ENCODE measurements at places on chromosomes 2 and 18.
A peak's percentile ranks its signal among the peaks of the same experiment; 100 is the strongest.

DNA sequence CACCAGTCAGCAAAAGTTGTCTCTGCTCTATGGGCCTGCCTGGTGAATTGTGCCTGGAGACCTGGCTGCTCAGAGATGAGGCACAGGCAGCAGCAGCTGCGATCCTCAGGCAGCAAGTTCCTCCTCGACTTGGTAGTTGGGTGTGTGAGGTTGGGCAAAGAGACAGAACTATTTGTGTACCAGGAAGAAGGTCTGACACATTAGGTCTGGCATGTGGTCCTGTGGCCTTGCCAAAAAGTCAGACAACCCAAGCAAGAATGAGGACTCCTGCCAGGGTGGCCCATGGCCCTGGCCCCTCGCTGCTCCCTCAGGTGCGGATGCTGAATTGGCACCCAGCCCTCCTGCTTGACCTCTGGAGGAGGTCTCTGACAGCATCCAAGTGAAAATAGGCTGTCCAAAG is 192.7 kb downstream of the DYSF start:
- DNase-seq: peak; percentile 13

DNA sequence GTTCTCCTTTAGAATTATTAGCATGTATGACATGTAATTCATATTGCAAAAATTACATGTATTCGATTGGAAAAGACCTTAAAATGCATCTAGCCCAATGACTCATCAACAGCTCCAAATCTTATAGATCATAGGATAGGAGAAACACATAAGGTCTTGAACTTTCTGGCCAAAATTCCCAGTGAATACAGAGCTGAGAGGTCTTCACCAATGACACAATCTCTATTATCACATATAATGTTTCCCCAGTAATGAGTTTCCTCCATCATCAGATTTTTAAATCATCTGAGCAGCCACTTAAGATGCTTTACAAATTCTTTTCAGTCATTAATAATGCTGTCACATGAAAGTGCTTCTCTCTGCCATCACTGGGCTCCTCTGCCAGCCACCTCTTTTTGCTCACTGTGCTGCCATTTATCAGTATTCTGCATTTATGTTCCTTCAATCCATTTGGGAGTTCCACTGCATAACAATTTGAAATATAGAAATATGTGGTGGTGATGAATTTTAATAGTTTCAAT is 804.9 kb downstream of the SUCLG1 start:
- no peak for DNase-seq

- no peak for DNase-seq
Measured at GRCh38 chr2:241739651-241740050, 5.2 kb downstream of the D2HGDH start.

DNA sequence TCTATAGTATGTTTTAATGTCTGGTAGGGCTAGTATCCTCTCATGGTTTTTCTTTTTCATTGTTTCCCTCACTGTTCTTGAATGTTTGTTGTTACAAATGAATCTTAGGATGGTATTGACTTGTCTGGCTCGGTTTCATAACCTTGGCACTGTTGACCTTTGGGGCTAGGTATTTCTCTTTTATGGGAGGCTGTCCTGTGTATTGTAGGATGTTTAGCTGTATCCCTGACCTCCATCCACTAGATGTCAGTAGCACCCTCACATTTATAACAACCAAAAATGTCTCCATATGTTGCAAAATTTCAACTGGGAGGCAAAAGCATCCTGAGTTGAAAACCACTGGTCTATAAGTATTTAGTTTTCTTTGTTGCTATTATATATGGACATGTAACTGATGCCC is 7.0 kb upstream of the AOX1 start:
- peak; percentile 7 for DNase-seq

- no peak for DNase-seq
Measured at GRCh38 chr2:39377226-39377939, 59.7 kb downstream of the MAP4K3 start.

GRCh38 chr18:3604498-3605408 is 154.8 kb downstream of the TGIF1 start:
- peak; percentile 90 for DNase-seq

GRCh38 chr2:20356042-20356441 is 5.4 kb upstream of the PUM2 start:
- DNase-seq: no peak

DNA sequence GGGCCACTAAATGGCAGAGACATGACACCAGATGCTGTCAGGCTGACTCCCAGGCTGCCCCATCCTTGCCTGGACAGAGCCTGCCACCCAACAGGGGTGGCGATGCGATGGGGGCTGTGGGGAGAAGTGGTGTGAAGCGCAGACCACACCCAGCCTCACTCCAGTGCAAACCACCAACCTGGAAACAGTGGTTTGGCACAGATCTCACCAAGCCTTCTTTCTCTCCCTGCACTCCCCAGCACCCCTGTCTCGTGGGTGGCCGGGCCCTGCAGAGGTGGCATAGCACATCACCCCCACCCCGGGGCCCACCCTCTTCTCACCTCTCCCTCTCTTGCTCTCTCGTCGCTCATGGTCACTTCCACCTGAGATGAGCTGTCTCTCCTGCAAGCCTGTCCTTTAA is 32.6 kb downstream of the CIB4 start:
- no peak for DNase-seq

DNA sequence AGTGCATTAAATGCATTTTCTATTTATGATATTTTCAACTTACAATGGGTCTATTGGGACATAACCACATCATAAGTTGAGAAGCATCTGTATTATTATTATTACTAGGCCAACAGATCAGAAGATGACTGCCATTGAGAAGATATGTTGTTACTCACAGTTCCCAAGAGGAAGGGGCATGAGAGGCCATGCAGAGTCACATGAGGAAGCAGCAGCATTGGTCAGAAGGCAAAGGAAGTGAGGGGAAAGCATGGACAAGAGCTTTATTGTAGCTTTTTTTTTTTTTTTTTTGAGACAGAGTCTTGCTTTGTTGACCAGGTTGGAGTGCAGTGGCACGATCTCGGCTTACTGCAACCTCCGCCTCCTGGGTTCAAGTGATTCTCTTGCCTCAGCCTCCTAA is 66.2 kb upstream of the LCLAT1 start:
- DNase-seq: no peak

GRCh38 chr18:64982414-64983055 is 768.3 kb upstream of the CDH7 start:
- DNase-seq: no peak
